Neural cell (in vitro differentiated cells): ENCODE measurements at places on chromosomes 12 and 14. TPM values are rescaled to one million over a fixed set of nuclear protein-coding genes. Genes with fewer than 3 reads are reported as not detected.

SLC25A21 gene
- 0.35 TPM in 1 of 2 replicates, not detected in the other for polyA plus RNA-seq

FAM222A gene
- polyA plus RNA-seq: 6.4 and 8.5 TPM in 2 replicates

LBHD2 gene
- not detected in 2 replicates for polyA plus RNA-seq

TPPP2 gene
- polyA plus RNA-seq: not detected in 2 replicates

TC2N gene
- 0.54 and 2.1 TPM in 2 replicates for polyA plus RNA-seq

KCNH3 gene
- 0.63 and 3.0 TPM in 2 replicates for polyA plus RNA-seq

AEBP2 gene
- polyA plus RNA-seq: 14.6 and 20.5 TPM in 2 replicates

POP5 gene
- 137 and 153 TPM in 2 replicates for polyA plus RNA-seq

OR4K2 gene
- polyA plus RNA-seq: not detected in 2 replicates

PRIM1 gene
- polyA plus RNA-seq: 36.1 and 41.5 TPM in 2 replicates
